PC-3 (cell line): ENCODE measurements at places on chromosomes 7 and 10.

DNA sequence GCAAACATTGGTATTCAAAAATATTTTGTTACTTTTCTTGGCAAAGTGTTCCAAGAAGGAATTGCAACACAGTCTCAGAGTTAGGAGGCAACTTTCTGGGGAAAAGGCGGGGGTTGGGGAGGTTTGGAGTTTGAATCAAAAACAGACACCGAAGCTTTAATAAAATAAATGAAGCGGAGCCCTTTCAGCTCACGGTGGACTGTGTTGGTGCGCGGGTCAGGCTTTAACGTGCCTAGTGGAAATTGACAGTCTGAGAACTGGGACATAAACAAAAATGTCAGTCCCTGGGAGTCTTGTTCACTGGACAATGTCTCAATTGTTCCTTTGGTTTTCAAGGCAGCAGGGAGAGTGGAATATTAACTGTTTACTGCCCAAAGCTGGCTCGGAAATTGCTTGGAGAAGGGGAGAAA lies 109.3 kb downstream of the TCF7L2 start:
- H3K4me1 ChIP-seq = no peaks in the 10 kb centered on the region; the same call in 1 of the 2 replicates
- H3K27me3 ChIP-seq = no peaks in the 10 kb centered on the region
- no peak overlapping the region for H3K4me3 ChIP-seq
- DNase-seq = no peak

- no peaks in the 10 kb centered on the region for H3K27me3 ChIP-seq
- H3K36me3 ChIP-seq = no peaks in the 10 kb centered on the region
- H3K27ac ChIP-seq = no peak overlapping the region
- DNase-seq = no peak
These were observed 63.3 kb downstream of the GSAP start for GRCh38 chr7:77352665-77353406.

- no peaks in the 10 kb centered on the region for H3K36me3 ChIP-seq
- H3K4me3 ChIP-seq = no peak overlapping the region
These were observed 283.9 kb downstream of the PLXDC2 start for GRCh38 chr10:20100171-20100570.

DNA sequence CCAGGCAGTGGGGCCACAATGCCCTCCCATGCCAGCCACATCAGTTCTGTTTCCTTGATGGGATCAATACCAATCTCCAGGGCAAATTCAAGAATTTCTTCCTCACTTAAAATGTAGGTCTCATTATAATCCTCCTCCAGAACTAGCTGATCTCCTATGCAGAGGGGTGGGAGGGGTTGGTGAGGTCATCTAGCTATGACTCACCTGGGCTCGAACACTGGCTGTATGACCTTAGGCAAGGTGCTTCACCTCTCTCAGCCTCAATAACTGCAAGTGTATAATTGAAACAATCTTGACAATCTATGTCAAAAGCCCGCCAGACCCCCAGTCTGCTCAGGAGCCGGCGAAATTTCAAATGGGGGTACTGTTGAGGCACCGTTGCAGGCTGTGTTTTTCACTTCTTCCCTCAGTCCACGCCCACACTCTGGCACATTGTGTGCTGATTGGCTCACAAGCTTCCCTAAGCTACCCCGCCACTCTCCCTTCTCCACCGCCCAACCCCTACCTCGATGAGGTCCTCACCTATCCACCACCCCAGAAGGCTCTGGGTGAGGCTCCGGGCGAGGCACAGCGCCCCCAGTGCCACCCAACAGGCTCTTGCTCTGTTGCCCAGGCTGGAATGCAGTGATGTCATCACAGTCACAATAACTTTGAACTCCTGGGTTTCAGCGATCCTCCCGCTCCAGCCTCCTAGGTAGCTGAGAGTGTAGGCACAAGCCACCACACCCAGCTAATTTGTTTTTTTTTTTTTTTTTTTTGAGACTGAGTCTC lies 70.5 kb downstream of the ZNF22 start:
- H3K4me3 ChIP-seq = no peak overlapping the region
- H3K36me3 ChIP-seq = no peaks in the 10 kb centered on the region
- DNase-seq = no peak
- no peaks in the 10 kb centered on the region for H3K4me1 ChIP-seq
- H3K27ac ChIP-seq = no peak overlapping the region
